Posterior vena cava (tissue), 2 donors: ENCODE measurements at places on chromosomes 3 and 15.
A peak's percentile ranks its signal among the peaks of the same experiment; 100 is the strongest.

DNA sequence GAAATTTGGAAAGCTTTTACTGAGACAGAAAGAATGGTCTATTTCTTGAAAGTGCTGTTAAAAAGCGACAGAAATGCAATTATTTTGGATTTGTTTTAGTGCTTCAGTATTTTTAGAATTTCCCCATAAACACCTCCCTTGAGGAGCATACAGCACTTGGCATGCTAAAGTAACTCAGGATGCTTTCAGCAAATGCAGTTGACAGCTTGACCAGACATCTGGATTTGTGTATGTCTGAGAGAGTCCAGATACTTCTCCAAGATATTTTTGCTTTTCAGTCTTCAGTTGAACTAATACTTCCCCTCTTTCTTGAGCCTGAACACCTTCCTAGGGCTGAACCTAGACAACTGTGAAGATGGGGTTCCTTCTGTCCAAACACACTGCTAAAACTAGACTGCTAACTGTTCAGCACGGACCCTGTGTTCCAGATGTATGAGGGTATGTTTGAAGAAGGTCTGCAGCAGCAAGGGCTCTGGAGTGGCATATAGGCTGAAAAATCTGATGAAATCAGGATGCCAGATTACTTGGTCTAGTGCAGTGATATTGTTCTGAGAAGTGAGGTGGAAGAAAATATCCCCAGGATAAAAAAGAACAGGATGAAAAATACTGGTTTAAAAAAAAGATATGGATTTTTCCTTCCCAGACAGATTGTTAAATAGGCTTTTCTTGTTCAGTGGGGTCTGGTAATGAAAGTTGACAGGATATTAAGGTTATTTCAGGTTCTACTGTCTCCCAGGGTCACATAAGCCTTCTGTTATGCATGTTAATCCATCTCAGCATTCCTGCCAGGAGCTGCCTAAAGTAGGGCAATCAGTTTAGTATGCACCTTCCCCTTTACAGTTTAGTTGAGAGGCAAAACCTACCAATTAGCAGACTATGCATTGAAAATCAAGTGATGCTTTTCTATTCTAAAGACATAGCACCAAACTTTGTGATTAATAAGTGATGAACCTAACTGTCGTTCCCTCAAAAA lies 516.9 kb upstream of the TBL1XR1 start:
- no peak for DNase-seq

DNA sequence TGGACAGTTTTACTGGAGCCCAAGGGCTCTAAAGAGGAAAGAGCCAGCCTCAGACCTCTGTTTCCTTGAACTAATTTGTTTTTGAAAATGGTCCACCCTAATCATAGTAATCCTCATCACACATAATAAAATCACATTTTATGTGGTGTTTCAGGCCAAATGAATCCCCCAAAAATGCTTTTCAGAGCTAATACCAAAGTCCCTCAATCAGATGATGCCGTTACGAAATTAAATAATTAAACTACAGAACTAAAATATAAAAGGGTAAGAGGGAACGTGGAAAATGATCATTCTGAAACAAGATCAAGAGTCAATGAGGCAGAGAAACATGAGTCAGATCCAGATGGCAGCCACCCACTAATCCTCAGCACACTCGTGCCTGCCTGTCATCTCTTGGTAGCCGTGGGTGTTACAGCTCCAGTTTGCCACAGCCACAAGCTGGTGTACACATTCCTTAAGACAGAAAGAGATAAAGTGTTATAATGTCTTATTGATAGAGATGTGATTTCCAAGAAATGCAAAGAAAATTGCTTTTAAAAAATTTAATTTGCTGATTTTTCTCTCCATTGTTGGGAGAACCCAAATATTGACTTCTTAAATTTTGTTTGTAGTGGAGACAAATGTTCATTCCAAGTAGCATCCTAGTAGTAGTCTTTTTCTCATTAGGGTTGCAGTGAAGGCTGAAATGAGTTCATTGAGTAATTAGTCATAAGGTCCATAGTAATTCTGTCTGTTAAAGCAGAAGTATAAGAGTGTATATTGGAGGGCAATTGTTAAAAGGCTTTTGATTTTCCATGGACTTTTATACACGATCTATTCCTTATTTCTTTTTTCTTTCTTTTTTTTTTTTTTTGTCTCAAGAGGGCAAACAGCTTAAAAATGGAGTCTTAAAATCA lies 104.2 kb downstream of the AGBL1 start:
- DNase-seq: no peak

- no peak for DNase-seq
These were observed 158.7 kb downstream of the USP13 start for GRCh38 chr3:179811321-179812095.

- DNase-seq: no peak
These were observed 47.1 kb downstream of the SLC12A1 start for GRCh38 chr15:48253172-48253571.

DNA sequence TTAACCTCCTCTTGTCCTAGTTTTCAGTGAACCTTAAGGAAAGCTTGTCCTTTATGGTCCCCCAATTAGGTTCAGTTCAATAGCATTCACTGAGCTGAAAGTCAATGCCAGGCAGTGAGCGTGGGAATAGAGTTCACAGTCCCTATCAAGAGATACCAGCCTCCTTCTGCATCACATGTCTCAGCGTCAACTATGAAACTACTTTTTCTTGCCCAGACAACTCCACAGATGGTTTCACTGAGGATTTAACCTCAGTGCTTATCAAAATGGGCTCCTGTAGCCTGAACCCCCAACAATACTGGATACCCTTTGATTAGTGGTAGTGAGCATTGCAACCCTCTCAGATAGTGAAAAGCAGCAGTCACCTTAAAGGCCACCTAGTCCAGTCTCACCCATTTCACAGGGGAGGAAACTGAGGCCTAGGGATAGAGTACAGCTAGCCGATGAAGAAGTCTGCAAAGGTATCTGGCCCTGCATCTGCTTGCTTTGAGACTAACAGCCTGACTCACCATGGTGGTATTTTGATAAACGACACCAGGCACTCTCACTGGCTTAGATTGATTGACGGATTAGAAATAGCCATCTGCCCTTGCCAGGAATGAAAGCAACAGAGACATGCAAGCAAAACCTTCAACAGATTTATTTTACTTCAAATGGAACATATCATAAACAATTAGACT lies 1.6 kb upstream of the UBA3 start:
- DNase-seq: no peak

GRCh38 chr3:146350852-146351251 lies 99.9 kb upstream of the PLSCR4 start:
- no peak for DNase-seq

GRCh38 chr3:123346021-123346420 lies 102.9 kb downstream of the ADCY5 start:
- DNase-seq: peak; percentile 67
